SIG-M5 (cell line): ENCODE measurements at places on chromosomes 12 and 14.

GRCh38 chr12:132449565-132450417 is 40.2 kb upstream of the FBRSL1 start:
- no peak for DNase-seq

DNA sequence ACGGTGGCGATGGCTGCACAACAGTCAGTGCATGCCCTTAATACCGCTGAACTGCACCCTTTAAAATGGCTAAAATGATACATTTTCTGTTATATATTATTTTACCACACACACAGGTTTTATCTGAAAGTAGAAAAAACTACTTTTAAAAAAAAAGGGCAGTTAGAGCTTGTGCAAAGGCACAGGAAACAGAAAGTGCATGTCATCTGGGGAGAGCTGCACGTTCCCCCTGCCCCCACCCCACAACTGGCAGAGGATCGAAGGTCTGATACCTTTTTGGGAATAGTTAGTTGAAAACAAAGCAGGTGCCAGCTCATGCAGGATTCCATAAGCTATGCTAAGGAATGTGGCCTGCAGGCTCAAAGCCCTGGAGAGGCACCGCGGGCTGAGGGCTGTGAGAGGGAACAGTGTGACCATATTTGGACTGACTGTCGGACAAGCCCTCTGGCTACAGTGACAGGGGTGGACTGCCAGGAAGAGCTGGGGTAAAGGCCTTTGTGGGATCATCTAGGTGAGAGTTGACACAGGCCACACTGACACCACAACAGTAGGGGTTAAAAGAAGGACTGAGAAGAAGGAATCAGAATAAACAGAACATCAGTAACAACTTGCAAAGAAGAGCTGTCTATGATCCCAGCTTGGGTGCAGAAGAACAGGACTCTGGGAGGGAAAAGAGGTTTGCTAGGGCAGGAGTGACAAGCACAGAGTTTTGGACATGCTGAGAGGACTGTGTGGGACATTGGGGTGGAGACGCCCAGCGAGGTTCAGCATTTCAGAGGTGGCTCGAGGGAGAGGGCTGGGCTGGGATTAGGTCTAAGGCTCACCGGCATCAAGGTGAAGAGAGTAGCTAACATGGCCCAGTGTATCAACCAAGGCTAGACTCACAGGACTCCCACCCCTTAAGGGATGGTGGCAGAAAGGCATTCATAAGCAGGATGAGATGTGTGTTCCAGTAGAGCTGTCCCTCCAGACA is 54.6 kb downstream of the ACTN1 start:
- no peak for DNase-seq

GRCh38 chr14:51002406-51002999 is 58.2 kb upstream of the PYGL start:
- DNase-seq: no peak

DNA sequence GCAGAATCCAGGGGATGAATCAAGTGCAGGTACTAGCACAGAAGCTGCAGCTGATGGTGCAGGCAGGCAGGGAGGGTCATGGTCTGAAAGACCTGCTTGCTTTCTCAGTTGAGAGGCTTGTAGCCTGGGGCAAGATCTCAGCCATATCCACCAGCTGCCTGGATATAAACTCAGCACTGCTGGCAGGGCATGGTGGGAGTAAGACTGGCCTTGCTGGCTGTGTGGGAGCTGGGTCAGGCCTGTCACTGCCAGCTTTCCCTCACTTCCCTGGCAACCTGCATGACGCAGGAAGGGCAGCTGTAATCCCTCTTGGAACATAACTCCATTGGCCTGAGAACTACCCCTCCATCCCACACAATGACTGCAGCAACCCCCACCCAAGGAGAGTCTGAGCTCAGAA is 230.1 kb downstream of the ANO6 start:
- no peak for DNase-seq
